NCI-H1092 treated with DMSO at 0.1 percent for 48 hours (cell line): ENCODE measurements at places on chromosomes 11 and 22.
A peak's percentile ranks its signal among the peaks of the same experiment; 100 is the strongest.

- DNase-seq: no peak
Observed at GRCh38 chr11:36092314-36093030, 148.6 kb downstream of the LDLRAD3 start.

- DNase-seq: no peak
Observed at GRCh38 chr22:30609260-30610185, 2.5 kb downstream of the TCN2 start.

DNA sequence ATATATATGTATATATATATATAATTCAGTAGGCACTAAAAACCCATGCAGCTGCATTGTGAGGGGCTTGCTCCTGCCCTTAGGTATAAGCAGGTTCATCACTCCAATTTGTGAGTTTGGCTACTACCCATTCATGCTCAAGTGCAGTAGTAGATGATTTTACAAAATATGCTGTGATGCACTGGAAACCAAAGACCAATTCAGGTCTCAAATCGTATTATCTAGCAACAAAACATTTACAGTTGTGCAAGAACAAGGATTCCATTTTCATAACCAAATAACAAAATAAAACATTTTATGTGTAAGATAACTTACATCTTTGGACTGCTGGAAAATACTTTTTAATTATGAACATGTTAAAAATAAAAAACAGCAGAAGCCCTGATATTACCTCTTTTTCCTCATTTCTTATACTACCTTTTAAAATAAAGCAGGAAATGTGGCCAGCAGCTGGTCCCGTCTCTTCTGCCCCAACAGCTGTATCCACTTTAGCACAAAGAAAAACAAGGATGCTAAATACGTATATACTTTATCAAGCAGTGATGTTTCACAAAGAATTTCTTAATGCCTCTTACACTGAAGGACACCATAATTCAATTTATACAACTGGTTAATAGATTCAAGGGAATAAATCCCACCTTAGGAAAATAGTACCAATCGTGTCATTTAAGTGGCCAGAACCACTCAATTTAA lies 2.8 kb downstream of the CREBZF start:
- DNase-seq: no peak

- DNase-seq: no peak
Observed at GRCh38 chr11:64967375-64967774, 4.5 kb downstream of the MAJIN start.

DNA sequence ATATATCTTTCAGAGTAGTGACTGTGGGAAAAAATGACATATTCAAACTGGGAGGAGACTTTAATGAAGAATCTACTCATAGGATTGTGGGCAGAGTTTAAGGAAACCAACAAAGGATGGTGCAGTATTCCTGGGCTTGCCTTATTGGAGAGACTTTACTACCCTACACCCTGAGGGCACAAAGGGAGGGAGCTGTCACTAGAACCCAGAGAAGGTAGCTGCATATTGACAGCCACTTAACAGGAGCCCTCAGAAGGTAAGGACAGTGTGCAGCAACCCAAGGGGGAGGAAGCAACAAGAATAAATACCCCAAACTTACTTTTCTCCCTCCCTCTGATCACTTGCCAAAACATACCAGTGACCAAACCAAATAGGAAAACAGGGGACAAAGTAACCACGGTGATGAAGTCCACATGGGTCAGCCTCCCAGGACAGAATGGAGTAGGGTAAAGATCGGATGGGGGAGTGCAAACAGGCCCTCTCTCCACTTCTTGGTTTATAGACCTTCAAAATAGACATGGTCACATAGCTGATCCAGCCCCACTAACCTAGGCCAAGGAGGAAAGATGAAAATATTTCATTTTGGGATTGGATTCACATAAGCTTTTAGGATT lies 121.8 kb upstream of the SESN3 start:
- DNase-seq: no peak

- peak; percentile 57 for DNase-seq
Observed at GRCh38 chr11:122668562-122669090, 13.1 kb downstream of the UBASH3B start.
